Epithelial cell of proximal tubule (primary cell): ENCODE measurements at places on chromosomes 1 and 21.

- no peak for DNase-seq
Measured at GRCh38 chr21:34593423-34593822, 21.5 kb downstream of the RCAN1 start.

- DNase-seq: no peak
Measured at GRCh38 chr1:117416546-117417125, 49.4 kb downstream of the MAN1A2 start.

- DNase-seq: no peak
Measured at GRCh38 chr1:59271561-59272260, 25.2 kb upstream of the FGGY start.

- no peak for DNase-seq
Measured at GRCh38 chr1:5938101-5938646, 54.1 kb downstream of the NPHP4 start.

- no peak for DNase-seq
Measured at GRCh38 chr1:39901464-39901713, 328 bp downstream of the MYCL start.

DNA sequence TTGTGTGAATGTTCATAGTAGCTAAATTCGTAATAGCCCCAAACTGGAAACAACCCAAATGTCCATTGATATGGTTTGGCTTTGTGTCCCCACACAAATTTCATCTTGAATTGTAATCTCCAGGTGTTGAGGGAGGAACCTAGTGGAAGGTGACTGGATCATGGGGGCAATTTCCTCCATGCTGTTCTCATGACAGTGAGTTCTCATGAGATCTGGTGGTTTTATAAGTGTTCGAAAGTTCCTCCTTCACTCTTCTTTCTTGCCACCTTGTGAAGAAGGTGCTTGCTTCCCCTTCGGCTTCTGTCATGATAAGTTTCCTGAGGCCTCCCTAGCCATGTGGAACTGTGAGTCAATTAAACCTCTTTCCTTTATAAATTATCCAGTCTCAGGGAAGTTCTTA, 11.3 kb downstream of the UBE2G2 start:
- DNase-seq: no peak

DNA sequence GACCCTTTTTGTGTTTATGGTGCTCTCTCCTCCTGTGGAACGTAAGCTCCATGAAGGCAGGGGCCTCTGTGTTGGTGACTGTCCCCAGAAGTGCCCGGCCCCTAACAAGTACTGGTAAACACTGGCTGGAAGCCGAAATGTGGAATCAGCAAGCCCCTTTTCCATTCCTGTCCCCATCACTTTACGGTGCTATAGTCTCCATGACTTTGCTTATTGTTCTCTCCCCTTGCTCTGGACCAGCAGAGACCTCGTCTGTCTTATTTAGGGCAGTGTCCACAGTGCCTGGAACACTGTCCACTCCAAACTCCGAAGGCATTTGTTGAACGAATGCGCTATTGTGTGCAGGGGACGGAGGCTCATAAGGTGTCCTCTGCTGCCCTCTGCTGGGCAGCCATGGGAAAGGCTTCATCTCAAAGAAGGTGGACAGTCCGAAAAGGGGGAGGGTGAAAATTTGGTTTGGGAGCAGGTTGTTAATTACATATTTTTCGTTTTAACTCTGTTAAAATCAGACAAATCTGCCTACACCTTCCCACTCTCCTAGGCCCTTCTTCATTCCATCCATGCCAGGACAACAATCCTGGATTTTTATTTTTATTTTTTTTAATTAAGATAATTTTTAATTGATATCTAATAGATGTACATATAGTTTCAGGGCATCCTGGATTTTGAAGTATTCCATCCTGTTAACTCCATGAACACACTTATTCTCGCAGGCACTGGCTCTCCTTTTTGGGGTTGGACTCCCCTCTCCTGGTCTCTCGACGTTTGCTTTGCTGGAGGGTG, 115.6 kb downstream of the PGBD5 start:
- no peak for DNase-seq

DNA sequence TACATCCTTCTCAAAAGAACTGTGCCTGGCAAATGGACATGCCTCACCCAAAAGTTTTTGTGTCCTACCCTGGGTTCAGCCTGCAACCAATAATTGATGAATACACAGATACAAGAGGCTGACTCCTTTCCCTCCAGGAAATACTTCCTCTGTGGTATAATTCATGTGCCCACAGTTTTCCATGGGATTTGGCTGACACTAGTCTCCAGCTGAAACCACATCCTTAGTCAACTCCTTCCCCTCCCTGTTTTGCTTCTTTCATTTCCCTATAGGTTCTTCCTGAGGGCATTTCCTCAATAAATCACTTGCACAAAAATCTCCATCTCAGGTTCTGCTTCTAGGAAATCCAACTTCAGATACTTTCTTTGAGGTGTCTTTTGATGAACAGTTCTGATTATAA, 436.6 kb upstream of the C1orf87 start:
- no peak for DNase-seq

GRCh38 chr1:5811419-5811818, 180.8 kb downstream of the NPHP4 start:
- DNase-seq: no peak

- no peak for DNase-seq
Measured at GRCh38 chr1:109767637-109768334, 4.1 kb upstream of the EPS8L3 start.

- DNase-seq: no peak
Measured at GRCh38 chr1:11285883-11286734, 13.1 kb downstream of the UBIAD1 start.

DNA sequence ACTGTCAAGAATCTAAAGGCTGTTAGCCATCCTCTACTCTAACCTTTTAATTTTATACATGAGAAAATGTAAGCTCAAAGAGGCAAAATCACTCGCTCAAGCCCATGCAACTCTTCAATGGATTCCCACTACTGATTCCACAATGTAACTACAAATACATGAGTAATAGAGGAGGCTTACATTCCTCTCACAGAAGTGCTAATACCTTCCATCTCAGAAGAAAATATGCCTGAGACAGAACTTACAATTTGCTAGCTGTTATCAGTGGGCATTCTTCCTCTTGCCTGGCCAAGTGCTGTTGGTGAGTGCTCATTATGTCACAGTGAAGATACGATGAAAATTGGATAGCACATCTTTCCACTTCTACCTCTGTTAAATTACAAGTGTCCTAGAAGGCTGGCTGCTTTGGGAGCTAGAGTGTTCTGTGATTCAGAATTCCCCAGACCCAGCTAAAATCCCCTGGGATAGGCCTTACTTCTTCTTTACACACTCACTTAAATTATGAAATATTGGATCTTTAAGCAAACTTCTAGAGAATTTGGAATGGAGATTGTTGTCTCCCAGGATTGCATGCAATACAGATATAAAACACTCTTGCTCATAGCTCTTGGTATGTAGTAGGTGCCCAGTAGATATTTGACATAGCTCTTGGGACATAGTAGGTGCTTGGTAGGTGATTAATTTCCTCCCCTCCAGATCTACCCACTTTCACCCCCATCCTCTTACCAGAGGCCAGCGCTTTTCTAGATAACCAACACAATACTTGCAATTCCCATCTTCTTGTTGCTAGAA, 24.1 kb downstream of the BCL9 start:
- DNase-seq: no peak

GRCh38 chr1:67627906-67628305, 57.1 kb upstream of the GADD45A start:
- no peak for DNase-seq

- DNase-seq: no peak
Measured at GRCh38 chr1:150973836-150974579, 627 bp downstream of the CERS2 start.

- DNase-seq: no peak
Measured at GRCh38 chr1:232413674-232414073, 216.3 kb downstream of the SIPA1L2 start.

- DNase-seq: no peak
Measured at GRCh38 chr1:23528250-23528978, 2.6 kb downstream of the E2F2 start.

DNA sequence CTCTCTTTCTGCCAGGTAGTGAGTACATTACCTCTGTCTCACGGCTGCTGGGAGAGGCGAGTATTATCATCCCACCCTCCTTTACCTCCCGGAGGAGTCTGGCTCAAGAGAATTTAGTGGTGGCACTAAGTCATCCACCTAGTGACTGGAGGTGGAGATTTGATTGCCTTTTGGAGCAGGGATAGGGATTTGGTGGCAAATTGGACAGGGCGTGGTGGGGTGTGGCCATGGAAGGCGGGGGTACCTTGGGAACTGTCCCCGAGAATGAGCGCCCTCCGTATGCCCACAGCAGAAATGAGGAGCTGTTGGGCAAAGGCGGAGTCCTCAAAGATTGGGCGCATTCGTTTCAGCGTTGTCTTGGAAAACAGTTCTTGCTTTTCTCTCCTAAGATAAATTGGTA, 32.1 kb upstream of the HMGN1 start:
- no peak for DNase-seq

DNA sequence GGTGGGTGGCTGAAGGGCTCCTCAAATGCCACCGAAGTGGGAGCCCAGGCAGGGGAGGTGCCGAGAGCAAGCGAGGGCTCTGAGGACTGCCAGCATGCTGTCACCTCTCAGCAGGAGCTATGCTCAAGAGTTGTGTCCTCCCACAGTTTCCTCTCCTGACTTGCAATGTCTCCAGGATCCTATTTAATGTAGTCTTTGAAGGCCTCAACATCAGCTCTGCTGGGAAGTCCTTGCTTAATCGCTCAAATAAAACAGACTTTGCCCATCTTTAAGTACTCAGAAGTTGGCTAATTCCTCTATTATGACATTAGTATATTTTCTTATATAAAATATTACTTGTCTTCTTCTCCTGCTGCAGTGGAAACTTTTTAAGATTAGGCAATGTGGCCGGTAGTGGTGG, 154.2 kb upstream of the NRIP1 start:
- DNase-seq: no peak

DNA sequence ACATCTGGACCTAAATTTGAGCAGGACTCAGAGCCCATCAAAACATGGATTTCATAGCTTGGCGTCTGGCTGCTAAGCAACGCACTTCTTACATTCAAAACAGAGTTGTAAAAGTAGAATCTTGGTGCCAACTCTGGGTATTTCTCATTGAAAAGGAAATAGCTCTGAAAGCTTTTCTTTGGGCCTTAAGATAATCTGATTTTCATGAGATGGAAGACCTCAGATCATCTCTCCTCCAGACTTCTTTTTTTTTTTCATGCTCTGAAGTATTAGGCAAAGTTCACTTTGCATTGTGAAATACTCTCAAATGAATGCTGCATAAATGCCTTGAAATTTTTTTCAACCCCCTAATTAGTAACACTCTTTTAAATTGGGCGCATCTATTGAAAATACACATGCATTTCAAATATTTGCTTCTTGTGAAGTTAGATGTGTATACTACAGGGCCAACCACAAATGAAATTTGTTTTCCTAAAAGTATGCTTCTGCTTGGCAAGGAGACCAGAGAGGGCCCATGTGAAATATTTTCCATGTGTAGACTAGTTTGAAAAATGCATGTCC, 4.2 kb downstream of the ADAMTS5 start:
- DNase-seq: no peak

DNA sequence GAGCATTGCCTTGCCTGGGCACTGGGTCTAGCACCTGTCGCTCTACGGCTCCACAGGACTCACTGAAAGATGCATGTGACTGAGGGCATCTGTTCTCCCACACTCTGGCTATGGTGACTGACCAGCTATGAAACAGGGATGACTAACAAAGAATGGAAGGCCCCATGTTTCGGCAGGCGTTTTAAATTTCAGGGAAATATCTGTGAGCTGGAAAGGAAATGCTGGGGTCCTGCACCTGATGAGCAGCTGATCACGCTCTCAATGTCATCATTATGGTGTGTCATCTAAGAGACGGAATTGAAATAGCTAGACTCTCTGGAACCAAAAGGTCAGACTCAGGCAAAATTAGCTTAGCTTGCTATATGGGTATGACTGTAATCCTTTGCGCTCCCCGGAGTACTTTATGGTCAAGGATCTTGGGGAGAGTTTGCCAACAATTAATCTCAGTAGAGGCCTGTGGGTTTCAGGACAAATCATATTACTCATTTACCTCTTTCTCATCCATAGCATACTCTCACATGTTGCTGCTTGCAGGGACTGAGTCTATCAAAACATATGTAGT, 24.5 kb upstream of the PALMD start:
- DNase-seq: no peak
